ENCODE measurements at places on chromosomes 2 and 18. TPM values are rescaled to one million over a fixed set of nuclear protein-coding genes. Genes with fewer than 3 reads are reported as not detected.

DNA sequence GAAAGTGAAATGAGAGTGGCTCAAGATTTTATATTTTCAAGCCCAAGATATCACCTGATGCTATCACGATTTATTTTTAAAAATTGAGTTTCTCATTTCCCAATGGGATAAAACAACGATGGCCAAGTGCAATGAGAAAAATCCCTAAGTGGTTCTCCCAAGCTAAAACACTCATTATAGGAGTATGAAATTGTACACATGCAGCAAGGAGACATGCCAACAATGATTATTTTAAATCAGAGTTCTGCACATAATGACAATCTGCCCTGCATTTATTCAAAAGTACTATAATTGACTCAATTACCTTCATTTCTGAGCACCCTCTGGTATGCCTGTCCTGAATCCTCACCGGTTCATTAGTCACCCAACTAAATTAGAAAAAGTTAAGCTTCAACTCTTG is 12.7 kb downstream of the CYTIP start:
- DNase-seq = no peak

GRCh38 chr2:104849618-104850141 is 4.2 kb upstream of the POU3F3 start:
- no peak for DNase-seq

- DNase-seq = no peak
Measured at GRCh38 chr18:69233465-69234054, 167.1 kb upstream of the DOK6 start.

The MATN3 gene
- total RNA-seq = 0.45 TPM

The MOGAT1 gene
- total RNA-seq = 0.45 TPM

All from type B pancreatic cell (in vitro differentiated cells).